AML-193 (cell line): ENCODE measurements at places on chromosomes 11 and 22.
A peak's percentile ranks its signal among the peaks of the same experiment; 100 is the strongest.

- DNase-seq, result no peak
These were observed 14.6 kb downstream of the UBASH3B start for GRCh38 chr11:122670131-122670530.

GRCh38 chr11:77068457-77069335 is 1.9 kb downstream of the CAPN5 start:
- no peak for DNase-seq

GRCh38 chr11:103826856-103827255 is 209.6 kb upstream of the DDI1 start:
- DNase-seq, result no peak

DNA sequence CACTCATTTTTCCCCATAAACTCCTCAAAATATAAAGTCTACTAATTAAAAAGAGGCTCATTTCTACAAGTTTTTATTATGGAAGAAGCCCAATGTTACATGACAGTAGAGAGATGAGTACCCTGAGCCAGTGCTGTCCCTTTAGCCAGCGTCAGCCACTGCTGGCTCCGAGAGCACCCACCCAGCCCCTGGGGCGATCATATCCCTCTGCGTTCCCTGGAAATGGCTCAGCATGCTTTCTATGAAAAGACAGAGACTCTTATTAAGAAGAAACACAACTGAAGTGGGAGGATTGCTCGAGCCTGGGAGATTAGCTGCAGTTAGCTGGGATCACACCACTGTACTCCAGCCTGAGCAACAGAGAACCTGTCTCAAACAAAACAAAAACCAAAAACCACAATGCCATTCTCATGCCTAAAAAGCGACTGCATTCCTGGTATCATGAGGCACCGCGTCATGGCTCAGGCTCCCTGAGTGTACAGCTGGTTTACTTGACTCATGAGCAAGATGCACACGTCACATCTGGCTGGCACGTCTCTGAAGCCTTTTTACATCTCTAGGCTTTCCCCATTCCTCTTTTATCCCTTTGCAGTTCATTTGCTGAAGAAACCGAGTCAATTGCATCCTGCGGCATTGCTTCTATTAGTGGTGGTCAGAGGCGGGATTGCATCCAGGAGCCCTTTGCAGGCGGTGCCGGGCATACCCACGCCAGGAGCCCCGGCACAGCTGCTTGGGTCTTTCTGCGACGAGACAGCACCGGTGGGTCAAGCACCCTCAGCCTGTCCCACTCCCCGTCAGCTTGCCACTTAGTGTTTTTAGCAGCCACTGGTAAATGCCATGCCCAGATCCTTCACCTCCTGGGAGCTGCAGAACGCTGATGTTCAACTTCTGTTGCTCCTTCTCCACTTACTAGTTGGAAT is 119.9 kb downstream of the CTTN start:
- DNase-seq, result no peak

DNA sequence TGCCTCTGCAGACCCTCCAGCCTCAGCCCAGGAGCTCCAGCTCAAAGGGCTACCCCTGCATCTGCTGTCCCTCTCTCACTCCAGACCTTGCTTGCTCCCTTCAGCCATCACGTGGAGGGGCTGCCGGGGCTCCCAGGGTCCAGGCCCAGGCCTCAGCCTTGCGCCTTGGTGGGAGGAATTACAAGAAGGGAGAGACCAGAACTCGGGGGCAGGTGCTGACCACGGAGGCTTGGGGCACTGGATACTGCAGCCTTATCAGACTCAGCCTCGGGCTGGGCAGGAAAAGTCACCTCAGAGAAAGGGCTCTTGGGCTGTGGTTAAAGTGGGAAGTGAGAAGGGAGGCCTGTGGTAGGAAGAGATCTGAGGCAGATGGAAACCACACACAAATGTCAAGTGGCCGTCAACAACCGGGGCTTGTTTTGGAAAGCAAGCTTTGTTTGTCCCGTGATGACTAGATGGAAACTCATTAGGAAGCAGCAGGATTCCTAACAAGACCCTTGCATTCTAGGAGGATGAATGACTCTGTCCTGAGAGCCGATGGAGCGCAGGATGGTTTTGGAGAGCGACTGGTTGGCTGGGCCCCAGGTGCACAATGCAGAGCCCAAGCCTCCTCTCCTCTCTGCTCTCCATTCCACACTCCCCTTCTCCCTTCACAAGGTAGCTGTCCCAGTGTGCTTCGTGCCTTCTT is 1321.7 kb downstream of the TBC1D22A start:
- DNase-seq, result no peak

DNA sequence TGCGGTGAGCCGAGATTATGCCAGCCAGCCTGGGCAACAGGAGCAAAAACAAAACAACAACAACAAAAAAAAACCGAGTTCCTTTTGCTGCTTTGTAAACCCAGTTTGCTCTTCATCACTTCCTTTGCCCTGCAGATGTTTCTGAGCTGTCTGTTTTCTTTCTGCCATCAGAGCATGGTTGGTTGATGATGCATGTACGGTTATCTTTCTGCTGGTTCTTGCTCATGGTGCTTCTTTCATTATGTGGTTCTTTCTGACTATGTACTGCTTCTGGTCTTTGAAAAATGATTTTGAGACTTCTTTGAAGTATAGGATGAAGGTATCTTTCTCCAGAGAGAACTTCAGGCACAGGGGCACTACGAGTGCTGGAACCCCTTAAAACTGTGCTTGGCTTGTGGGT is 13.2 kb downstream of the TANGO2 start:
- no peak for DNase-seq

DNA sequence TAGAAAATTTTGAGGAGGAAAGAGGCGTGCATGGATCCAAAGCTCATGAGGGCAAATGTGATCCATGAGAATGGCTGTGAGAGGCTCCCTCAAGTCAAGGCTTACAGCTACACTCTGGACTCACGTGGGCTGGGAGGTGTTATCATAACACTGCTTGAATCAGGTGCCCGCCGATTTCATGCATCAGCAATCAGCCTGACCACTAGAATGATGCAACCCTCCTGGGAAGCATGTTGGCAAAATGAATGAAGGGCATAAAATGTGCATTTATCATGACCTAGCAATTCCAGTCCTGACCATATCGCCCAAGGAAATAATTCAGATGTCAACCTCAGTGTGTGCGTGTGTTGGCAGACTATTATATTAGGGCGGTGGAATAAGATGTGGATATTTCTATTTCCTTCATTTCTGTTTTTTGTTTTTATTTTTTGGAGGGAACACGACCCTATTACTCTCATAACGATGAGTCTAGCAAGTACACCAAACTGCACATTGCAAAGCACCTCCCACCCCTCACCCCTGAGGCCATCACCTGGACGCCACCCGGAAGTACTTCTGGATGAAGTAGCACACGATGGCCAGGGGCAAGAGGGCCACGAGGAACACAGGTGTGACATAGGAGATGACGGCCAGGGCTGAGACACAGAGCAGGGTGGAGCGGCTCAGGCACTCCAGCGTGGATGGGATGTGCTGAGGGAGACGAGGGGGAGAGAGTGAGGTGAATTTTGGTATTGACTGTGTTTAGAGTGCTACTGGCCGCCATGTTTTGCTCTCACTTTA is 15.7 kb upstream of the KCNJ11 start:
- DNase-seq, result no peak

GRCh38 chr11:96215110-96215782 is 127.7 kb downstream of the MAML2 start:
- peak; percentile 45 for DNase-seq

- no peak for DNase-seq
These were observed 38.6 kb upstream of the CARS1 start for GRCh38 chr11:3095712-3096361.

- DNase-seq, result no peak
These were observed 539 bp downstream of the SLC35C1 start for GRCh38 chr11:45805305-45806071.

GRCh38 chr11:44388828-44389657 is 79.1 kb upstream of the ALX4 start:
- no peak for DNase-seq

DNA sequence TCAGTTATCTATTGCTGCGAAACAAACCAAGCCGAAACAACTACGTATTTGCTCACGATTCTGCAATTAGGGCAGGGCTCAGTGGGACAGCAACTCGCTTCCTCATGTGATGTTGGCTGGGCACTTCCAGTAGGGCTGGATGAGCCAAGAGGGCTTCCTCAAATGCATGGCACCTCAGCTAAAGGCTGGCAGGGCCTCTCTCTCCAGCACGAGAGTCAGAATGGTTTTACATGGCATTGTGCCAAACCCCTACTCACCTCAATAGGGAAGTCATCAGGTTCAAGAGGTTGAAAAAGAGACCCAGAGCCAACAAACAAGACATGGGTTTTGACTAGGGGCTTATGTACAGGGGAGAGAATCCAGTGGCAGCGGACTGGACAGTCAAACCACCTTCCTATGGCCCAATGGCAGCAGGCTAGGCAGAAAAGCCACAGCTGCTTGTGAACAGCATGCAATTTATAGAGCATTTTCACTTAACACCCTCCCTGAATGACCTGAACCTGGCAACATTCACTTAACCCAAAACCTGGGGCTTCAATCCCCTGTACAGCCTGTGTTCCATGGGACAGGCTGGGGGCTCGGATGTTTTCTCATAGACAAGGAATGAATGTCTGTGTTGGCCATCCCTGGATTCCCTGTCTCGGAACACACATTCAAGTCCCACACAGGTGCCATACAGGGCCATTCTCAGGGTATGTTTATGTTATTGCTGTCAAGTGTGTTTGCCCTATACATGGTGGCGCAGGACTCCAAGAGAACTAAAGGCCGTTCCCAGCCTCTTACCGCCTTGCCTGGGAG is 154.2 kb upstream of the NAV2 start:
- DNase-seq, result no peak

- DNase-seq, result no peak
These were observed 213.7 kb downstream of the BARX2 start for GRCh38 chr11:129589190-129589860.

DNA sequence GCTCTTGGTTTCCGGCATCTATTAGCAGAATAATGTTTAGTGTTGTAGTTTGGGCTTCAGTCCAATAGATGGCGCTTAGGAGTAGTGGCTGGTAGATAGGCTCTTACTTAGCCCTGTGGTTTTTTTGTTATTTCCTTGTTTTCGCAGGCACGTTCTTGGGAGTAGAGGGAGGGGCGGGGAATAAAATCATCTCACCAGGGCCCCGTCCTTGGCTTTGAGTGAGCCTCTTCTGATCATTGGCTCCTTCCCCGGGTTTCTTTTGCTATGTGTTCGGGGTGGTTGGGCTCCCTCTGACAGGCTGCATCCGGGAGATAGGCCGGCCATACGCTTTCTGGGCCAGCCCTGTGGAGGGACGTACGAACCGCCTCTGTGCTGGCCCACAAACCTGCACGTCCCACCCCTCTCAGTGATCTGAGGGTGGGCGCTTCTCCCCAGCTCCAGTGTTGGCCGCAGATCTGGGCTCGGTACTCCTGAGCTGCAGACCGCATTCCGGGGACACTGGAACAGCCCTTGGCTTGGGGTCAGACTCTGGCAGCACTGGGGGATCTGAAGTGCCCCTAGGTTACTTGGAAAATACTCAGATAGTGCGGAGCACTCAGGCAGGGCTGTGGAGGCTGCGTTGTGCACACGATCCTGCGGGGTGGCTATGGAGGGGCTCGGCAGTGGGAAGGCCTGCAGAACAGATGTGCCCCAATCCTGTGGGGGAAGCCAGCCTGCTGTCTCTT is 217.0 kb downstream of the DYNC2H1 start:
- peak; percentile 86 for DNase-seq

GRCh38 chr11:62394825-62395538 is 23.9 kb upstream of the SCGB1A1 start:
- DNase-seq, result peak; percentile 64

- DNase-seq, result peak; percentile 62
These were observed 239.9 kb upstream of the ZC3H12C start for GRCh38 chr11:109853156-109853776.

DNA sequence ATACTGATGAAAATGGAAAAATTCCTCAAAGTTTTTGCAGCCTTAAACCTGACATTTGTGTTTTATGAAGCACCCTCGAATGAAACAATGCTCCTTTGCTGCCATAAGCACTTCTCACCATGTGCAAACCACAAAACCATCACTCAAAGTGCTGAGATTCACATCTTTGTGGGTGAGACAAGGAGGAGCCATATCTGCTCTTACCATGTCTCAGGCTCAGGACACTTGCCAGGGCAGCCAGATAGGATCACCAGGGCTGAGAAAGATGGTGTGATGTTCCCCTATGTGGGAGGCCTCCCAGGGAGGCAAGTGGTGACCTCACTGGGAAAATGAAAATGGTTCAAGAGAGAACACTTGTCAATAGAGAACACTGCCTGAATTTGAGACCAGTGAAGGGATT is 120.4 kb downstream of the CCDC34 start:
- DNase-seq, result no peak

- no peak for DNase-seq
These were observed 52.3 kb downstream of the SC5D start for GRCh38 chr11:121344824-121345223.

DNA sequence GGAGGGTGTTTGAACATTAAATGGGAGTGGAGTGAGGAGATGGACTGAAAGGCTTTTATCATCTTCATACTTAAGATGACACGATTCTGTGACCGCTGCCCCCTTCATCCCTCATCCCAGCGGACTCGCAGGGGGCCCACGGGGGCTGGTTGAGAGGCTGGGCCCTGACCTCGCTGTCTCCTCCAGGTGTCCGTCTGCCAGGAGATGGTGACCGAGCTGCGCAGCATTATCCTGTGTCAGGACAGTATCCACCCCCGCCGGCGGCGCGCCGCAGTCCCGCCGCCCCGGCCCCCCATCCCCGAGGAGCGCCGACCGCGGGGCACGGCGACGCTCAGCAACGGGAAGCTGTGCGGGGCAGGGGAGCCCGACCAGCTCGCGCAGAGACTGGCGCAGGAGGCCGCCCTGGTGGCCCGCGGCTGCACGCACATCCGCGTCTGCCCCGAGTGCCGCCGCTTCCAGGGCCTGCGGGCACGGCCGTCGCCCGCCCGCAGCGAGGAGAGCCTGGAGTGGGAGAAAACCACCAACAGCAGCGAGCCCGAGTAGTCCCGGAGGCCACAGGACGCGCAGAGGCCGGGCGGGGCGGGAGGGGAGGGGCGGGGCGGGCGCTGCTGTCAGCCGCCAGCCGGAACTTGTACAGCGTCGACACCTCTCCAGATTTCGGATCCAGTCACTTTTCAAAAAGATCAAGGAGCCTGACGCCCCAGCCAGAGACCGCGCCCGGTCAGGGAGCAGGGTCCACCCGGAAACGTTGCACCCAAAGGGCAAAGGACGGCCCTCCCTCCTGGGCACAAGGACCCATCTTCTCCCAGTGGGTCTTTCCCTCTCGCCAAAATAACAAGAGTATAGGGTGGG is 38.0 kb upstream of the TBCEL start:
- peak; percentile 22 for DNase-seq
